Activated T-helper 1 cell treated with anti-CD3 and anti-CD28 coated beads, Interleukin-2, amount 50 U/mL, for 16 hours (primary cell): ENCODE measurements at places on chromosomes 6 and 20.

DNA sequence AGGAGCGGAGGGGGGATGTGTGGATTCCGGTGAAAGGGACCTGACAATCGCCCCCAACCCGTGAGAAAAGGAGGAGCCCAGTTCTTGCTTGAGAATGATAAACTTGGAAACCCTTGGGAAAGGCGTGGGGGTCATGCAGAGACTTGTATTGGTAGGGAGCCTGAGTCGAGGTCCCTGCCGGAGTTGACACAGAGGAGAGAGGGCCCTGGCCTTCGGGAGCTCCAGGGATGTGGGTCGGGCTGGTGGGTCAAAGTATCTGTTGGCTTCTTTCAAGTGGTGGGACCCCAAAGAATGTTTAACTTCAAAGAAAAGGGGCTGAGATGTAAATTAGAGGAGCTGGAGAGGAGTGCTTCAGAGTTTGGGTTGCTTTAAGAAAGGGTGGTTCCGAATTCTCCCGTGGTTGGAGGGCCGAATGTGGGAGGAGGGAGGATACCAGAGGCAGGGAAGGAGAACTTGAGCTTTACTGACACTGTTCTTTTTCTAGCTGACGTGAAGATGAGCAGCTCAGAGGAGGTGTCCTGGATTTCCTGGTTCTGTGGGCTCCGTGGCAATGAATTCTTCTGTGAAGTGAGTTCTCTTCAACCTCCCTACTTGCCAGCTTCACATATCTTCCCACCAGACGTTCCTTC is 571 bp downstream of the CSNK2B start:
- DNase-seq, result no peak

DNA sequence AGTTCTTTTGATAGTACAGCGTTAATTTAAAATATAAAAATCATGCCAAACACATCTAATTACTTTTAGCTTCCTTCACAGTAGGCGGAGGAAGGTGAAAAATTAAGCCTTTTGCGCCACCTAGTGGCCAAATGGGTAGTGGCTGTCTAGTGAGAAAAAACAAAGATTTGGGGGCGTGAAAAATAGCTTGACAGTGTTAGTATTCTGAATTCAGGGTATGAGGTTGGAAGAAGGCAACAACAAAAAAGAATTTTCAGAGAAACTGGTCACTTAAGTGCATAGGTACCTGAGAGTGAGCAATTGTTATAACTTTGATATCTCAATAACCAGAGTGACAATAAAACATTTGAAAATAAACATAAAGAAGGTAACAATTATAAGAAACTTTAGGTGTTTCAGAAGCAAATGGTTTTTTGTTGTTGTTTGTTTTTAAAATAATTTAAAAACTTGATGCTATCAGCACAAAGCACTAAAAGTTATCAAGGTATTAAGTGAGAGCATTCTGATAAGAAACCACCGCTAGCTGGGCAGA is 14.3 kb downstream of the PSMB9 start:
- peak; percentile 77 for DNase-seq

GRCh38 chr6:111662072-111662793 is 56.6 kb upstream of the TRAF3IP2 start:
- no peak for DNase-seq

DNA sequence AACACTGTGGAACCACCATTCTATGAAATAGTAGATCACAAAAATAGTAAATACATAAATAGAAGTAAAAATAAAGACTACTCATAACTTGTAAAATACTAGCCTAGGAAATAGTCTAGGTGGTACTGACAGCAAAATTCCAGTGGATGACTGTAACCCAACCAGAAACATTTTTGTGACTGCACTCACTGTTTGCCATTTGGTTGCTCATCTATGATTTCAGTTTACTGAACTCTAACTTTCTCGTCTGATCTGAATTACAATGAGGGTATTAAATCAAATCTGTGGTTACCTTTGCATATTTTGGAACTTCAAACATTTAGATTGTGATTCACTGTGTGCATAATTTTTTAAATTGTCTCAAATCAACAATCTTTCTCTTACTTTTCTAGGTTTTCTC is 151.1 kb downstream of the KHDC1L start:
- DNase-seq, result no peak

DNA sequence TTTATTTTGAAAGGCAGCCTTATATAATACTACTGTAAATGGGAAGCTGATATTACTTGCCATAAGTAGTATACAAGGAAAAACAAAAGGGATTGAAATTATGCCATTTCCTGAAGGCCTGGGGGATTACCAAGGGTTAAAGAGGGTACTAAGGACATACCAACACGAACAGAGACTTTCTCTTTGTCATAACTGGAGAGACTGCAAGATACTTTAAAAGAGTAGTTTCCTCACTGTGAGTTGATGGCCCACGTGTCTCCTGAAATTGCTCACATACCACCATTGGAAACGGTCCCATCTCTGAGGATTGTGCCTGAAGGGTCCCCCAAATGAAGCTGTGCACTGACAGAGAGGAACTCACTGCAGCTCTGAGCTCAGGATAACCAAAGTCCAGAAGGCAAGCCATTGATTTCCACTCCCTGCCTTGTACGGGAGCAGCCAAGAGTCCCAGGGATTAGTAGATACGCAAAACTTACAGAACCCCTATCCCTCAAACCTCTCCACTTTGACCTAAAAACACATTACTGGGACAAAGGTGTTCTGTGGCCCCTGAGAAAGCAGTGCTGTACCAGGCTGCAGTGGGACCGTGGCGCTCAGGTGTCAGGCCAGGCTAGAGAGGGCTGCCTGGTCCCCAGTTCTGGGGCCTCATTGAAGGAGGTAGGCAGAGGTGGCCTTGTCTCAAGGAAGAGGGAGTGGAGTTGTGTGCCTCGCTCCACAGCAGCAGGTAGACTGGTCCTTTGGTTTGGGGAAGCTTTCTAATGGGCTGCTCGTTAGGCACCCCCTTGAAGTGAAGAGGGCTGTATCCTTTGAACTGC is 15.2 kb downstream of the PSMG4 start:
- no peak for DNase-seq

GRCh38 chr20:41643504-41643938 is 25.3 kb upstream of the CHD6 start:
- no peak for DNase-seq

- DNase-seq, result no peak
These were observed 31.0 kb downstream of the SNX9 start for GRCh38 chr6:157853902-157854502.

GRCh38 chr20:63736893-63737694 is 630 bp downstream of the LIME1 start:
- DNase-seq, result no peak

GRCh38 chr20:64200740-64201139 is 36.5 kb downstream of the MYT1 start:
- no peak for DNase-seq

GRCh38 chr6:147615659-147616456 is 107.4 kb downstream of the SAMD5 start:
- DNase-seq, result no peak

DNA sequence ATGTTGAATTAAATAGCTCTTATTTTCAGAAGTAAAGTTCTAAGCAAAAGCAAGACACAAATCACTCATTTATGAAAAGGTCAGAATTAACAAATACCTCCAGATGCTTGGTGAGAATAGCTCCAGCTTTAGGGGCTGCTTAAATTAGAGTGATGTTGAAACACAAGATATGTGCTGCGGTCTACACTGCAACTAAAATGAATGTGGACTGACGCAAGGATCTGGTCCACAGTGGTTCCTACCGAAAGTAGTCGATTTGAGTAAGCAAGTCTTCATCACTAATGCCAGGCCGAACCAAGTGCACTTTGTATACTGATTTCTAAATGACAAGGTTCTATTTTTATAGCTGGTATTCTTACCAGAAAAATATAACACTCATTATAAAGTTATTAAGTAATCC is 96.3 kb downstream of the PRDM1 start:
- DNase-seq, result no peak

DNA sequence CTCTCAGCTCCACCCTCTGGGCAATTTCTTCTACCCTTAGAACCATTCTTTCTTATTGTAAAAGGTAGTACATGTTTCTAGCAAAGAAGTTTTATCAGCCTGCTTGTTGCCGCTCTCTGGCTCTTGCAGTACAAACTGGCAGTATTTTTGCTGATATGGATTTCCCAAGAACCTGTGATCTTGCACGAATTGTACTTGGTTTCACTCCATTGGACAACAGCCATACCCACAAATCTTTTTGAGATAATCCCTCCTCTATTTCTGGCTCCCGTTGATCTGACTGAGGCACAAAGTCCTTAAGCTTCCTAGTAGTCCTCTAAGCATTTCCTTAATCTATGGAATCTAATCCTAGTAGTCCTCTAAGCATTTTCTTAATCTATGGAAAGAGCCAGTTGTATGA is 487.0 kb upstream of the PTCHD4 start:
- DNase-seq, result no peak

DNA sequence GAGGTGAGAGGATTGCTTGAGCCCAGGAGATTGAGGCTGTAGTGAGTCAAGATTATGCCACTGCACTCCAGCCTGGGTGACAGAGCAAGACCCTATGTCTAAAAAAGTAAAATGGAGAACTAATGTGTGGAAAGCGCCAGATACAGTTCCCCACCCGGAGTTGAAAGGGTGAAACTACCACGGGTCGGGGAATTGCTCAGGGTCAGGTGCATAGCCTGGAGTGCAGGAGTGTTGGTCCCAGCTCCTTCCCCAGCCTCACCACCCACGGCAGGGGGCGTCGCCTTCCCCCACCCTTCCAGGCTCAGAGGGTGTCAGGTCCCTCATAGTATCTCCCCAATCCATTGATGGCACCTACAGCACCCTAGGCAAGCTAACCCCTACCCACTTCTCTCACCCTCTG is 26.1 kb downstream of the C20orf203 start:
- no peak for DNase-seq

DNA sequence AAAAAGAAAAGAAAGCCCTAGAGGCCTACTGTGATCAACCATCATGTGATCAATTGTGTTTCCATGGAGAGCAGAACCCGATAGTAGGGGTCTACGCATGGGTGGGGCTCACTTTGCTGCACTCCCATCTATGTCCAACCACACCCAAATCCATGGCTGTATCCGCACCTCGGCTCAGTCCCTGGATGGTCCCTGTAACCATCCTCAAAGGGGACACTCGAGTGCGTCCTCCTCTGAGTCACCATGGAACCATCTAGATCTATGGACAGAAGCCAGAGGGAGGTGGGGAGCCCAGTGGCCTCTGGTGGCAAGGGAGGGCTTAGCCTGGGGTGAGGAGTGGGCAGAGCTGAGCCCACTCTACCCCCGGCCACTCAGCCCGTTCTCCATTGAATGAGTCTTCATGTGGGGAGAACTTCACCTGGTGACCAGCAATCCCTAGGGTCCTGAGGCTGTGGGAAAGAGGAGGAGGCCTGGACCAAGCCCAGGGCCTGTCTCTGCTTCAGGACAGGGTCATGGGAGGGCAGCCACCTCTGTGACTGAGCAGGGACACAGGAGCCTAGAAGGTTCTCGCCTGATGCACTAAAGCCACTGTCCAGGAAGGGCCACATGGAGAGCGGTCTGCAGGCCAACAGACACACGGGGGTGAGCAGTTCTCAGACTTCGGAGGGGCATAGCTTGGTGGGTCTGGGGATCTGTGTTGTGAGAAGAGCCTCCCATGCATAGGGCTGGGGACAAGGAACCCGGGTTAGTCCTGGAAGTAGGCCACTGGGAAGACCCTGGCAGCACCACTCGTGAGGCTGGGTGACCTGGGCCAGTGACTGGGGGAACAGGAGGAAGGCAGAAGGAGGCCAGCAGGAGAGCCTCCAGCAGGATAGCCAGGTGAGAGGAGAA is 19.3 kb downstream of the RAET1L start:
- DNase-seq, result no peak

DNA sequence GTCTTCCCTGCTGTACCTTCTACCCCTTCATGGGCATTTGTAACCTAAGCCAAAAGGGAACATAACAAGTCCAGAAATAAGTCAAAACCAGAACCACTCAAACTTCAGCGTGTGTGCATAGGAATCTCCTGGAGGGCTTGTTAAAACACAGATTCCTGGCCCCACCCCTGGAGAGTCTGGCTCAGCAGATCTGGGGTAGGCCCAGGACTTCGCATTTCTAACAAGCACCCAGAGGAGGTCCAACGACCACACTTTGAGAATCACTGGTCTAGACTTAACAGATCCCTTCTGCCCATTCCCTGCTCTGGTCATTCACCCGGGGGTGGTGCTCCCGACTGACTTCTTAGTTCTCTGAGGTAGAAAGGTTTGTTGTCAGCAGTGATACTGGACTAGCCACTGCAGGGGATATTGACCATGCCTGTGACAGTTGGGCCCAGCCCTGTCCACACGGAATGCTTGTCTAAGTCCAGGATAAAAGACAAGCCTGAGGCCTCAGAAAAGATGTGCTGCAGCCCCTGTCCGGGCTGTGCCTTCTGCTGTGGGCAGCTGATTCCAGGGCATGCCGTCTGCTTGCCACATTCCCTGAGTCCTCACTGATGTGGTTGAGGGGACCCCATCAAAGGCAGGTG is 68.6 kb downstream of the SYNJ2 start:
- DNase-seq, result no peak

DNA sequence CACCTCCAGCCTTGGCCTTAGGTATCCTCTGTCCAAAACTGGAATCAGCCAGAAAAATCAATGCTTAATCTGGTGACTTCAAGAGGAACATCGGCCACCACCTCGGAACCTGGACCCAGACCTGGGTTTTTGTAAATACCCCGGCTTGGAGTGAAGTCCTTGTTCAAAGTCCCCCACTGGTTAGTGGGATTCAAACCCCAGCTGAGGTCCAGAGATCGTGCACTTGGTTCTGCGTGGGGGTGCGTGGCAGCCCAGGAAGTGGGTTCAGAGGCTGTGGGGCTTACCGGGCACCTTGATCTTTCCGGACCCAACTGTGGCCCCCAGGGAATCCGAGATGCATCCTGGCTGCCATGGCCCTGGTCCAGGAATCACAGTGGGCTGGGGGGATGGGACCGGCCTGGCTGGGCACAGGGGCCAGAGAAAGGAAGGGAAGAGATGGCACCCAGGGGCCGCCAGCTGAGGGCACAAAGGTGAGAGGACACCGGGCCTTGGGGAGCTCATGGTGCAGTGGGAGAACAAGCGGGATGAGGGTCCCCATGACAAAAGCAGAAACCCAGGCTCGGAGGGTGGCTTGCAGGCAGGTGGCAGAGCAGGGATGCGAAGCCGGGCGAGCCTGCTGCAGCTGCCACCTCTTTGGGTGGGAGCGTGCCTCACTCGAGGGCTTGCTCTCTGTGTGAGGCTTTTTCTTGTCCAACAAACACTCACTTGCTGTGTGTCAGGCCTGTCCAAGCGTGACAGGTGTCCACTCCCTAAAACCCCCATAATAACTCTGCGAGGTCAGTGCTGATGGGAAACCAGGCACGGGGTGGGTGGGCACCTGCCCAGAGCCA is 27.7 kb downstream of the ZBP1 start:
- no peak for DNase-seq

GRCh38 chr6:24539416-24539815 is 44.6 kb downstream of the ALDH5A1 start:
- no peak for DNase-seq

DNA sequence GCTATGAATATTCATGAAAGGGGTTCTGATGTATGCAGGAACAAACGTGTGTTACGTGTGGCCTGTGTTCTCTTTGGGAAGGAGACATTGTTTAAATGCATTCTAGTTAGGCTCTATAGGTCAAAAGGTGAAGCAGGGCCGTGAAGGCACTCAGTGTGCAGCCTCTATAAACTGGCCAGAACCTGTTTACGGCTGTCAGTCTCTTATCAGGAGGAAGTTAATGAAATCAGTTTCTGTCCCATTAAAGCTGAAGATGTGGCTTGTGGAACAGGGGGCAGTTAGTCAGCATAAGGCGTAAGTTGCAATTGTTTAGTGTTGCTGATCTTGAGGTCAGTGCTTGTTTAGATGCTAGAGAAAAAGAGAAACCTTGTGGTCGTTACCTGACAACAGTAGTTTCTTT is 111.5 kb upstream of the KCNG1 start:
- no peak for DNase-seq

GRCh38 chr6:68975064-68975463 is 340.0 kb downstream of the ADGRB3 start:
- no peak for DNase-seq
